ENCODE measurements at places on chromosomes 12 and 14.

DNA sequence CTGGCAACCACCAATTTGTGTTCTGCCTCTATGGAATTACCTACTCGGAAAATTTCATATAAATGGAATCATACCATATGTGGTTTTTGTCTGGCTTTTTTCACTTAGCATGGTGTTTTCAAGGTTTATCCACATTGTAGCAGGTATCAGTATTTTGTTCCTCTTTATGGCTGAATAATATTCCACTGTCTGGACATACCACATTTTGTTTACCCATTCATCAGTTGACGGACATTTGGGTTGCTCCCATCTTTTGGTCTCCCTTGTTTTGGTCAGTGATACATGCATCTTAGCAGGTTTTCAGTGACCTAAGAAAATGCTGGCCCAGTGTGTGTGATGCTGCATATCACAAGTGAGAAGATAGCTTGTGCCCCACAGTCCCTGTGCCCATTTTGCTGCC, 21.2 kb downstream of the CALM1 start:
- no peak for DNase-seq

DNA sequence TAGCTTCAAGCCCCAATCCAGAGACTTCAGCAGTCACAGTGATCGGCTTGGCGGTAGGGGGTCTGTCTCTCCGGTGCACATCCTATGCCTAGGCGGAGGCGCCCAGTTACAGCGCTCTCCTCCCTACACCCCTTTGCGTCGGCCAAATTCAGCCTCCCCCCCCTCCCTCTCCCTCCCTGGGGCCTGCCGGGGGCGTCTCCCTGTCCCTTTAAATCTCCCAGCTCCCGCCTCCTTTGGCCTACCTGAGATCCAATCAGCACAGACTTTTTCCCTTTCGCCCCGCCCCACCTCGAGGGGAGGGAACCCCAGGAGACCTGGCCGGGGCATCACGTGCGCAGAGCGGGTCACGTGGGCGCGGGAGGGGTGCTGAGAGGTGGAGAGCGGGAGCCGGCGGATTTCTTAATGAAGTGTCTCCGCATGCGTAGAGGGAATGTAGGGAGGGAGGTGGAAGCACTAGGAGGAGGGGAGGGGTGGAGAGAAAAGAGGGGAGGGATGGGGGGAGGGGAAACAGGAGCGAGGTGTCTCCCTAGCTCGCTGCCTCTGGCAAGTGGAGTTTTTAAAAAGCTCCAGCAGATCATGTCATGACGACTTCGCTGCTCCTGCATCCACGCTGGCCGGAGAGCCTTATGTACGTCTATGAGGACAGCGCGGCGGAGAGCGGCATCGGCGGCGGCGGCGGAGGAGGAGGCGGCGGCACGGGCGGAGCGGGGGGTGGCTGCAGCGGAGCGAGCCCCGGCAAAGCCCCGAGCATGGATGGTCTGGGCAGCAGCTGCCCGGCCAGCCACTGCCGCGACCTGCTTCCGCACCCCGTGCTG, at the start of gene HOXC13:
TSS of gene HOXC13 (plus strand) at position 506 of the 815 bp plus-strand sequence. CDS start at position 582, 76 bp downstream.
- DNase-seq = peak; percentile 100

DNA sequence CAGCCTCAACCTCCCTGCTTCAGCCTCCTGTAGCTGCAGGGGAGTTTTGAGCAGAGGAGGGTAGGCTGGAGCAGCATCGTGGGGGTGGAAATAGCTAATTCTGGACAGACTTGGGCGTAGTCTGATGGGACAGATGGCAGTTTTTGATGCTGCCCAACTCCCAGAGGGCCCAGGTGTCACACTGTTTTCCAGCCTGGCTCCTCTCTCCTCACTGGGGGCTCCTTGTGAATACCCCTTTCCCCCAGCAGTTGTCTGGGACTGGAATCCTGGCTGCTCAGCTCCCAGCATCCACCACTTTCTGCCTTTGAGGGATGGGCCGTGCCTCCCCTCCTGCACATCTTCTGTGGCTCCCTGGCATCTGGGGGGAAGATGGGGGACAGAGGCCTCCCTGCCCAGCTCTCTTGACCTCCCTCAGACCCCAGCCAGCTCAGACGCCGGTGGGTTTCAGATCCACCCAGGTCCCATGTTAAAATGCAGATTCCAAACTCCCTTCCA, 34.0 kb downstream of the SH2B3 start:
- DNase-seq = no peak

DNA sequence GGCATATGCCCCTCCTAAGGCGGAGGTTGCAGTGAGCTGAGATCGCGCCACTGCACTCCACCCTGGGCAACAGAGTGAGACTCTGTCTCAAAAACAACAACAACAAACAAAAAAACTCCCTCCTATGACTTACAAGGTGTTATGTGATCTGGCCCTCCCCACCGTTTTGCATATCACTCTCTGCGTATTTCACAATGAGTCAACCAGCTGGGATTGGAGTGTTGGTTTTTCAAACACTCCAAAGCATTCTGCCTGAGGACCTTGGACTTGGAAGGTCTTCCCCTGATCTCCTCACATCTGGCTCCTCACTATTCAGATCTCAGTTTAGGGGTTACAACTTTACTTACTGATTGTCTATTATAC, 14.0 kb downstream of the MANSC1 start:
- DNase-seq = no peak

- DNase-seq = peak; percentile 53
Observed at GRCh38 chr12:54206791-54207190, 18.0 kb upstream of the SMUG1 start.

GRCh38 chr14:73662487-73662943, 17.7 kb downstream of the DNAL1 start:
- no peak for DNase-seq

GRCh38 chr12:27229367-27229766, 14.7 kb upstream of the STK38L start:
- no peak for DNase-seq

DNA sequence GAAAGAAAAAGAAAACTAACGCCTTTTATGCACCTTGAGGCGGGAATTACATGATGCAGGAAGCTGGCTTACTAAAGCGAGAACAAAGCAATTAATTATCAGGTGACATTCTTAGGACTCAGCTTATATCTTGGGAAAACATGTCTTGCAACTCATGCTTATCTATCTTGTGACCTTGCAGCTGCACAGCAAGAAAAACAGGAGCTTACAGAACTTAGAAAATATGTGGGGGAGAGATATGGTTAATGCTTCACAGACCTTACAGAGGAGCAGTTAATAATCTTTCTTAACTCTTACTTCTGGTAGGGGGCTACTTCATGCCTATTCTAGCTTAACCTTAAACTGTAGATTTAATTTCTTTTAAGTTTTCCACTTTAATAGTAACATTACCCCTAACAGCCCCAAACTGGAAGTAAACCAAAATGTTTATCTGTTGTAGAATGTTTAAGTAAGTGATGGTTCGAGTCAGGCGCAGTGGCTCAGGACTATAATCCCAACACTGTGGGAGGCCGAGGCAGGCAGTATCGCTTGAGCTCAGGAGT, 13.2 kb upstream of the OR11G2 start:
- DNase-seq = no peak

DNA sequence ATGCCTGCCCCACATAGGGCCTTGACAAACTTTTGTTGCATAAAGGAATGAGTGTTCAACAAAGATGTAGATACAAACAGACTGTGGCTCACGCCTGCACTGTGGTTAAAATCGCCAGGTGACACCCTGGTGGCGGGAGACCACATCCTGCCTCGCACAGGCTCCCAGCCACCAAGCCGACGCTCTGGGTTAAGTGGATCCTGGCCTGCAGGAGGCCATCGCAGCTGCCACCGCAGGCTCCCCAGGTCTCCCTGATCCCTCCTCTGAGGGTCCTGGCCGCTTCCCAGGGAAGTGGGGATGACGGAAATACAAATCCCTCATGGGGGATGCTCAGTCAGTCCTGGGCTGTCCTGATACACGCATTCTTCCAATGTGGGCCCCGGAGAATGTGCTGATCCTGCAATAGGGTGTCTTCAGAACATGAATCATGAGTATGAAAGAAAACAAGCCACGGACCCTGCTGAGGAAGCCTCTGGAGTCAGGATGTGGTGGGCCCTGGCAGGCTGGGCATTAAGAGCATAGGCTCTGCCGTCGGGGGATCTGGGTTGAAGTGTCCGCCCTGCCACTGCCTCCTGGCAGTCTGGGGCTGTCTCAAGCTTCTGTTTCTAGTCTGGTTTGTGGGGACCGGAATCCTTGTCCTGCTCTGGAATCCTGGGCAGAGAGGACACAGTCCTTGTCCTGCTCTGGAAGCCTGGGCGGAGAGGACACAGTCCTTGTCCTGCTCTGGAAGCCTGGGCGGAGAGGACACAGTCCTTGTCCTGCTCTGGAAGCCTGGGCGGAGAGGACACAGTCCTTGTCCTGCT, 53.5 kb upstream of the BEGAIN start:
- no peak for DNase-seq

DNA sequence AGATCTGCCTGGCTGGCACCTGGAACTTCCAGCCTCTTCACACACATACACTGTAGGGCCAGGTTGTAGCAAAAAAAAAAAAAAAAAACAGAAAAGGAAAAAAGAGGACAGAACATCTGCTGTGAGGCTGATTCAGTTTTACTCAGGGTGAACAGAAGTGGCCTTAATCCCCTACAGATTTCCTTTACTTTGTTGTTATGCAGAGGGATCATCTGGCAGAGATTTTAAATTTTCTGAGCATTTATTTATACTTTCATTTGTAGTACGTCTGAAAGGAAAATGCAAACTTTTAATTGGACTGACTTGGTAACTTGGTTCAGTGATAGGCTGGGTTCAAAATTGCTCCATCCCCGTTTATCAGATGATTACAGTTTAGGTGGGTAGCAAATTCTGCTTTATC, 50.8 kb upstream of the PRICKLE1 start:
- DNase-seq = no peak

- DNase-seq = no peak
Observed at GRCh38 chr12:101813117-101813516, 17.6 kb downstream of the GNPTAB start.

DNA sequence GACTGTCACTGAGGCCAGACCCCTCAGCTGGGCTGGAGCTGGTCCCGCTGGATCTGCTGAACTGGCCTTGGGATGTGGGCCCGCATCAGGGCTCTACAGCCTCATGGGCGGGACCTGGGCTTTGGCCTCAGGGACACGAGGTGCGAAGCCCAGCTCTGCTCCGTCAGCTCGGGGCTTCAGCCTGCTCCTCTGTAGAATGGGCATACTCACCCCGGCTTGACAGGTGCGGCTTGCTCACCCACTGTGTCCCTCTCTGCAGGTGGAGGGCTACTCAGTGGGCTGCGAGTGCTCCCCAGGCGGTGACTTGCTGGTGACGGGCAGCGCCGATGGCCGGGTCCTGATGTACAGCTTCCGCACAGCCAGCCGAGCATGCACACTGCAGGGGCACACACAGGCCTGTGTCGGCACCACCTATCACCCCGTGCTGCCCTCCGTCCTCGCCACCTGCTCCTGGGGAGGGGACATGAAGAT, 57.6 kb downstream of the BEGAIN start:
- DNase-seq = no peak
